Activated T-cell treated with anti-CD3 and anti-CD28 coated beads for 48 hours (primary cell): ENCODE measurements at places on chromosomes 11 and 22.

GRCh38 chr22:50503475-50504145, 3.9 kb downstream of the LMF2 start:
- DNase-seq: no peak

DNA sequence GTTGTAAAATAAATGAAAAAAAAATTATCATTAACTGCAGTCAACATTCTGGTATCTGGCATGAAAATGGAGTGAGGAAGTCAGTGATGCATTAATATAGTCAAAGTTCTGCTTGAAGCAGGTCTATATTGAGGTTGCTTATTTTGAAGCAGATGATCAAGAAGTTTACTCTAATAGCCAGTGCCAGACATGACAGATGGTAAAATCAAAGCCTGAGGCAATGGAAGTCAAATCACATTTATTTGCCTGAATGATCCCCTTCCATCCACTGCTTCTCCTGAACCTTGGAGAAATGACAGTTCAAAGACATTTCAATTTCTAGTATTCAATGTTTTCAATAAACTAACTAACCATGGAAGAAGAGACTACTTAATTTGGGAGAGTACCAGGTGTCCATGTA, 430.0 kb downstream of the FAM181B start:
- no peak for DNase-seq

- DNase-seq: no peak
Measured at GRCh38 chr22:43528601-43529360, 117.0 kb downstream of the MPPED1 start.

DNA sequence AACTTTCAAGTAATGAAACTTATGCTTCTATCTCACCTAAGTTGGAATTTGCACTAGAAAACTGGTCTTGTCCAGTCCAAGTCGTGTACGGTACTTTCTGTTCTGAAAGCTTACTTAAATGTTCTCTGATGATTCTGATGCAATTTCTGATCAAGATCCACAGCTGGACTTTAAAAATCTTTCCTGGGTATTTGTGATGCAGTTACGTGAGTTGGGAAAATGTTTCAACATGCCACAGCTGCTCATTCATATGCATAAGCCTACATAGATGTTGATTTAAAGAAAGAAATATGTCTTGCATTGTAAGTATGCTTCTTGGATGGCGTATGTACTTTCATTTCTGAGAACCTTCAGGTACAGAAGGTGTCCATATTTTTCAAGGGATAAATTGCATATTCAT, 493.7 kb upstream of the CCDC90B start:
- DNase-seq: no peak

DNA sequence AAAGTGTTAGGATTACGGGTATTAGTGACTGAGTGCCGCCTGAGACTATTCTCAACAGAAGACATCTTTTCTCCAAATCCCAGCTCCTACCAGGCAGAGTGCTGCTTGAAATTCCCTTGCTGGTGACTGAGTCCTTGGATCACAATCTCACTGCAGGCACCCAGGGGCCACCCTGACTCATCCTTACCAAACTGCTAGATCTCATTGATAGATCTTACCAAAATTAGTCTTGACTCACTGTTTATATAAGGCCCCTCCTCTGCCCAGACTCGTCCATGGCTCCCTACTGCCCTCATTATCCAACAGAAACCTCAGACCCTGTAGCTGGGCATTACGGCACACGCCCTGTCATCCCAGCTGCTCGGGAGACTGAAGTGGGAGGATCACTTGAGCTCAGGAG, 14.7 kb downstream of the TBC1D10A start:
- DNase-seq: no peak

DNA sequence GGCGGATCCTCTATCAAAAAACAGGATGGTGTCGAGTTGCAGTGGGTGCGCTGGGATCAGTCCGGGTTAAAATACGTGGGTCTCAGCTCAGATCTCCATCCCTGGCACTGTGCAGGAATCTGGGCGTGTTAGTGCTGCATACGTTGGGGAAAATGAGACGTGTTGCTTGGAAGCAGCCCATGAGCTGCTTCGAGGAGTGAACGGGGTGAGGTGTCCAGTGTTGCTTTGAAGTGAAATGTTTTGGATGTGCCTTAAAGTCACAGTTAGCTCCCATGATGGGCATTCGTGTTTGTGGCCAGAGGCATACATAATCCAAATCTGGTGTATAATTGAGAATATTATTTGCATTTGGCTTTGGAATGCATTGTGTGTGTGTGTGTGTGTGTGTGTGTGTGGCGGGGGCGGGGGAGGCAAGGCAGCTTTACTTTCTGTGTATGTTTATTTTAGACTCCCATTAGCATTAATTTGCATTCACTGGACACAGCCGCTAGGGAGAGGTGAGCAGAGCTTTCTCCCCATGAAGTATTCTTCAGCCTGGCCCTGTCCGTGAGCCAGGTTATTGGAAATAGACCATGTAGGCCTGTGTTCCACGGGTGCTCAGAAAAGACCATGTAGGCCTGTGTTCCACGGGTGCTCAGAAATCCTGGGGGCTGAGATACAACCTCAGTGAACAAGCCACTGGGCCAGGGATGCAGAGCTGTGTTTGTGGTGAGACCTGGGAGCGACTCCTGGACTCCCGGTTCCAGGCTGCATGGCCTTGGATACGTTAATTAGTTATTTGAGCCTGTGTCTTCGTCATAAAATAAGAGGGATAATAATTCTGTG, 134.6 kb downstream of the ST3GAL4 start:
- no peak for DNase-seq

DNA sequence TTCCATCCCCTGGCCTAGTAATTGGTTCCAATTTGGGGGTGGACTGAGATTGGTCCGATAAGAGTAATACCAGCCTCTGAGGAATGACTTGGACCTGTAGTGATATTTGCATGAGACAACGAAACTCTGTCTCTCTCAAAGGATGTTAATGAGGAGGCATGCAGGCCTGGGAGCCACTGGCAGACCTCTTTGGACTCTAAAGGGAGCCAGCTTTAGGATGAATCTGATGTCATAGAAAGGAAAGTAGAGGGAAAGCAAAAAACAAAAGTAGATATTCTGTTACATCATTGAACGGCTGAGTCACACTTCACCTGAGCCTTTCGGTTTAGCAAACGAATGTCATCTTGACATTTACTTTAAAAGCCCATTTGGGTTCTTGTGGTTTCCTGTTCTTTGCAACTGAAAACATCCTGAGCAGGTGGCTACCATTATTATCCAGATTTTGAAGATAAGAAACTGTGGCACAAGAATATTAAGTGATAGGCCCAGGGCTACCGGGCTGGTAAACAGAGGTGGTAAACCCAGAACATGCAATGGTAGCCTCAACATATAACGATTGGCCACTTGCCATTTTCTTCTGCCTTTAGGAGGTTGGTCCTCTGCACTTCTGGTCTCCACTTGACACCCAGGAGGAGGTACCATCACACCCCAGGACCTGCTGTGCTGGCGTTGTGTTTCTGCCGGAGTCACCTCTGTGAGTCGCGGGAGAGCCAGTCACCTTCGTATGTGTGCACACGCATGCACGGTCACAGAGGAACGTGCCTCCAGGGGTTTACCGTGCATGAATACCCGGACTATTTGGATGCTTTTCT, 42.7 kb downstream of the RTL6 start:
- DNase-seq: peak; percentile 14

DNA sequence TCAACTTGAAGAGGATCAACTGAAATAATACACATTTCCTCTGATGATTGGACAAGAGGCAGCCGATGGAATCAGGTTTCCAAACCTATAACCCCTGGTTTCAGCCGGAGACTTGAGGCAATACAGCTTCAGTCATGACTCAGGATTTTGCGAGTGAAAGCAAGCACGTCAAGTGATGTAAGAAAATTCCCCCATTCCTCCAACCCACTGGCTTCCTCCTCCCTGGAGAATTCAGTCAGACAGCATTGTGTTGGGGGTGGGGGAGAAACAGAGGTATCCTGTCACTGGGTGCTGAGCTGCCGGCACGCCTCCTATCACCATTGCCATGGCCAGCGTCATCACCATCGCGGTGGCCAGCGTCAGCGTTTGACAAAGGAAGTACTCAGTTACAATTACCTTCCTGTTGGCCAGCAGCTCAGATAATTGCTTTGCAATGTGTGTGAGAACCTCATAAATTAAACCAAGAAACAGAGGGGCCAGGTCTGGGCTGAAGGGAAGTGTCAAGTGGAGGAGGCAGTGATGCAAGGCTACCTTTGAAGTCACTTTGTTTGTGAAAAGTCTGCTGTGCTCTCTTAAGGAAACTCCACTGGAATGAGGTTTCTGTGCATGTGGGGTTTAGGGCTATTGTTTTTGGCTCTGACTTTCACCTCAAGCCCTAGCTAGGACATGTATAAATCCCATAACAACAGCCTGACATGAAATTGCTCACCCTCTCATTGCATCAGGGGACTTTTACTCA, 50.2 kb downstream of the LIF start:
- peak; percentile 42 for DNase-seq

- DNase-seq: no peak
Measured at GRCh38 chr22:39297490-39298240, 21.8 kb downstream of the RPL3 start.

GRCh38 chr22:17777005-17777716, 2.9 kb upstream of the BID start:
- DNase-seq: peak; percentile 48
